ENCODE measurements at places on chromosomes 7 and 10.
A peak's percentile ranks its signal among the peaks of the same experiment; 100 is the strongest.

DNA sequence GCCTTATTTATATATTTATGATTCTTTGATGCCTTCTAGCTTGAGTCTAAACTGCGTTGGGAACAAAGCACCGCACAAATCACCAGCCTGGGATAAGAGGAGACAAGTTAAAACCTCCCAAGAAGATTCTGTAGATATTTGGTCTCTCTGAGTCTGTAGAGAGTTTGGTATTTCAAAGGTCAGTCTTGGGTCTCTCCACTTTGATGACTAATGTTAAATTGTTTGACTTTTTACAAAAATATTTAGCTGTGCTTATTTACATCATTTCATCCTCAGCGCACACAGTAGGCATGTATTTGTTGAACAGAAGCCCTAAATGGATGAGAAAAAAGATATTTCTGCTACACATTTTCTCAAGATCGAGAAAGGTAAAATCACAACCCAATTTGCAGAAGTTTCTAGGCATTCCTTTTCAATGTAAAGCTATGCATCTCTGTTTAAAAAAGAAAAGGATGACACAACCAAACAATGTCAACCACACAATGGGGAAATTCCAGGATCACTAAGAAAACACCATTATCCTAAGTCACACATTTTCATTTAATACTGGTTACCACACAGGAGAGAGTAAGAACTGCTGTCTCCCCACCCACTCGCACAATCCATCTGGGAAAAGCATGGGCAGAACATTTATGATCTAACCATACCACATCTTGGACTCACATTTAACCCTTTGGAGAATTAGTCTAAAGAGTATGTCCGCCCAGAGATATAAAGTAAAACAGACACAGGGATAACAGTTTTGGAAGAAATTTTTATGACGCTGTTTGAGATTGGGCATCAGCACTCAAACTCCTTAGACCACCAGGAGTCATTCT, 4.4 kb downstream of the CDK6 start:
- DNase-seq, result peak; percentile 22

GRCh38 chr7:44244282-44244681, 43.5 kb downstream of the YKT6 start:
- DNase-seq, result peak; percentile 85

- DNase-seq, result peak; percentile 58
These were observed 266.0 kb downstream of the GRID1 start for GRCh38 chr10:86100581-86101061.

GRCh38 chr10:85917601-85918000, 449.0 kb downstream of the GRID1 start:
- DNase-seq, result no peak

GRCh38 chr10:78756604-78757343, 312.0 kb upstream of the ZMIZ1 start:
- DNase-seq, result no peak

DNA sequence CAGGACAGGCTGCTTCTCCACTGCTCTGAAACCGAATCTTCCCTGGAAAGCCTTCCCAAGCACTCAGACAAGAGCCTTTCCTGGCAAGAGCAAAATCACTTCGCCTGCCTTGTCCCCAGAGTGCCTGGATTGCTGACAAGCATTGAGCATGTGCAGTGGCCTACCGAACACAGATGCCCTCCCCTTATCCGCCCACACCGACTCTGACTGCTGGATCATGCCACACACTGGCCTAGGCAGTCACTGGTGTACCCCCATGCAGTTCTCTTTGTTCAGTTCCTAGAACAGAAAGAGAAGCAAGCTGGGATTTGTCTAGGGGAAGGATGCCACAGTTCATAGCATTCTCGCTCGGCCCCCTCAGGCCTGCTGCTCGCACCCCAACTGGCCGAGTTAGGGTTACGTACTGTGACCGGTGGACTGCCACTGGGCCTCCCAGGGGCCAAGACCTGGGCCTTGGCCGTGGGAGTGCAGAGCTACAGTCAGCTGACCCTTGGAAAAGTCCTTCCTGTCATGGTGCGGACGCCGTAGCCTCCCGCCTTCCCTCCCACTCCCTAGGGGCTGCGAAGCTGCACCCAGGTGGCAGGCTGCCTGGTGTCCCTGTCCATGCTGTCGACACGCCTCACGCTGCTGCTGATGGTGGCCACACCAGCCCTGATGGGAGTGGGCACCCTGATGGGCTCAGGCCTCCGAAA, 6.9 kb downstream of the ABCB8 start:
- no peak for DNase-seq

DNA sequence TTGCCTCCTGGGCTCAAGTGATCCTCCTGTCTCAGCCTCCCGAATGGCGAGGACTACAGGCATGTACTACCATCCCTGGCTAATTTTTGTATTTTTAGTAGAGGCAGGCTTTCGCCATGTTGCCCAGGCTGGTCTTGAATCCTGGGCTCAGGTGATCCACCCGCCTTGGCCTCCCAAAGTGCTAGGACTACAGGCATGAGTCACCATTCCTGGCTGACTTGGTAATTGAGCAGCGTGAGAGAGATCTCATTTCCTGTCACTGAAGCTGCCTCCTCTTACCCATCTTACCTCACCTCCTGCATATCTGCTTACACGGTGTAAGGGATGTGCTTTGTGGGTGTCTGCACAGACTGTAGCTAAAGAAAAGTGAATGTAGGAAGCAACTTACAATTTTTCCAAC, 9.7 kb downstream of the IFIT3 start:
- DNase-seq, result no peak

- DNase-seq, result no peak
These were observed 59.6 kb upstream of the GNA12 start for GRCh38 chr7:2903682-2904162.

DNA sequence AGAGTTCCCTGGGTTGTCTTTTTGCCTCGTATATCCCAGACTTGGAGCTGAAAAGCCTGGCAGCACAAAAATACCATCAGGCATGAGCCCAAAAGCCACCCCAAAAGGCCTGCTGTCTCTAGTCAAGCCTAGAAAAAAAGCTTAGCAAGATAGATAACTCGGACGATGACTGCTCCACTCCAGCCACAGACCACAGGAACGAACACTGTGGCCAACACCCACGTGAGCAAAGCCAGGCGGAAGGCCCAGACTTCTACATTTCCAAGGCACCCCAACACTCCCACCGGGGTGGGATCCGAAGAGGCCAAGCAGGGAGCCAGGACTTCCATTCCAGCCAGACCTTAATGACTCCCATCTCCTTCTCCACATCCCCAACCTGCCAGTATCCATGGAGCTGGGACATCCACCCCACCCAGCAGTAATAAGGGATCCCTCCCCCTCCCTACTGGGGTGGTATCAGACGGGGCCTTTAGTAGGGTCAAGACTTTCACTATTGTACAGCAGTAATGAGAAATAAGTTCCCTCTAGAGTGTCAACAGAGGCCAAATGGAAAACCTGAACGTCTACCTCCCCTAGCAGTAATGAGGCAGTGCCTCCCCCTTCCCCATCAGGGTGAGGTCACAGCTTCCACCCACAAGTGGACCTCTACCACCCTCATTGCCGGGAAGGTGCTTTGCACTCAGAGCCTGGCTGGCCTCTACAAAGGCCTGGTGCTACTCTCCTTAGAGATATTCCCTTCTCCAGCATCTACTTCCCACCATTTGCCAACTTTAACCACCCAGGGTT, 23.0 kb downstream of the PRLHR start:
- DNase-seq, result no peak

- DNase-seq, result no peak
These were observed 20.5 kb downstream of the STRA8 start for GRCh38 chr7:135253851-135254771.

DNA sequence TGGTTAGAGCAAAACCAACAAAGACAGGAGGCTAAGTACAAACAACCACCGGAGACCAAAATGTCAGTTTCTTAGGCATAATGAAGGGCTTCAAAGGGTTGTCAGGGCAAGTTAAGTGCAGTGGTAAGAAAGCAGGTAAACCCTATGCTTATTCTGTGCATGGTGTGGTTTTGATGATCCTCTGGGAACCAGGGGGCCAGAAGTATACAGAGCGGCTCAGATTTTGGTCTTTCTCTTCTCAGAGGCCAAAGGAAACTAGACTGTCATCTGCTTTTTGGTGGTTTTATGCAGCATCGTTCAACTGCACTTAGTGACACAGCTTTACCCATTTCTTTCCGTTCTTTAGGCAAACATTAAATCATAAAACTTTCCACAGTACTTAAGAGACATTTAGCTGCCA, 332.7 kb upstream of the CELF2 start:
- no peak for DNase-seq

- DNase-seq, result peak; percentile 51
These were observed 38.8 kb downstream of the TMEM60 start for GRCh38 chr7:77759294-77759889.

Measured in SK-N-SH (cell line).